ENCODE measurements at places on chromosomes 1 and 21.

GRCh38 chr21:44927587-44928461 is 7.1 kb upstream of the ITGB2 start:
- DNase-seq = no peak

DNA sequence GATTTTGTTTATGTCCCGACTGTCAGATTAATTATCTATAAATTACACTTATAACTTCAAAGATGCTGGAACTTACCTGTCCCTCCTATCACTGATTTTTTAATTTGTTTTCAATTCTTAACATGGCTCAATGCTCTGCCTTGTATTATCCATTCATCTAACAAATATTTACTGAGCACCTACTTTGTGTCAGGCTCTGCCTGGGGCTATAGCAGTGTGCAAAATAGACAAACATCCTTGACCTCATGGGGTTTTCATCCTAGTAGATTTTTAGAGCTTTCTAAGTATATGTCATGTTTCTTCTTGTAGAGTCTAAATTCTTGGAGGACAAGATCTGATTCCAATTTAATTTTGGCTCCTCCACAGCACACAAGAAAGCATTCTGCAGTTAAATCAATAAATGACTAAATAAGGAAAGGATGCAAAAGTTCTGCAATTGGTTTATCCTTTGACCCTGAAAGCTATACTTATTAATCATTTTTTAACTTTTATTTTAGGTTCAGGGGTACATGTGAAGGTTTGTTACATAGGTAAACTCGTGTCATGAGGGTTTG is 10.8 kb upstream of the SMYD2 start:
- DNase-seq = no peak

GRCh38 chr21:36698981-36699545 is at the start of gene SIM2:
Gene SIM2 (plus strand): TSS chr21:36699115. CDS start chr21:36699747, 632 bp downstream.
- no peak for DNase-seq

DNA sequence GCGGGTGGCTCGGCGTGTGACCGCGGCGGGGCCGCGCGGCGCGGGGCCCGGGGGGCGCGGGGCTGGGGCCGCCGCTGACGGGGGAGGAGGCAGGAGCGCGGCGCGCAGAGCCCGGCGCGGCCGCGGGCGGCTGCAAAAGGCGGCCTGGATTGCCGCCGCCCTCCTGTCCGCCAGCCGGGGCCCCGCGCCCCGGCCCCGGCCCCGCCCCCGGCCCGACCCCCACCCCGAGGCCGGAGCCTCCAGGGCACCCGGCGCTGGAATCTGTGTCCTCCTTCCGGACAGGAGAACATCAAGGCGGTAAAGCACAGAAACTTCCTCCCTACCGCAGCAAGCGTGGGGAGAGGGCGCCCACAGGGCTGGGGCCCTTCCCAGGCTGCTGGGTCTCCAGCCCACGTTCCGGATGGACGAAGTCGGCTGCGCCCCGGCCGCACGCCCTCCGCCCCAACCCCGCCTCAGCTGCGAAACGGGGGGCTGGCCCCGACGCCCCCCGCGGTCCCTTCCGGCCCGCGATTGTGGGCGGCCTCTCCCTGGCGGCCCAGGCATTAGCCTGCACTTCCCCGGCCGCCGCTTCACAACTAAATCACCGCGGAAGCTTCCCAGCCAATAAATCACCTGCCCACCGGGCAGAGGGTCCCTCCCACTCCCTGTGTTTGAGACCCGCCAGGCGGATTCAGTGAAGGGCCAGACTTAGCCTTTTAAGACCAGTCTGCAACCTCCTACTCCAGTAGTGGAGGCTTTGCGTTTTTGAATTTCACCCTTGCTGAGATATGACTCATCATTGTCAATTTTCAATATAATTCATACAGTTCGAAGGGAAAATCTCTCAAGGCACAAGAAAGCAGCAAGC is 106.0 kb downstream of the SLC45A1 start:
- no peak for DNase-seq

- no peak for DNase-seq
Observed at GRCh38 chr1:174871886-174872285, 127.9 kb upstream of the CACYBP start.

GRCh38 chr1:14910984-14911721 is 242.4 kb upstream of the TMEM51 start:
- DNase-seq = no peak

DNA sequence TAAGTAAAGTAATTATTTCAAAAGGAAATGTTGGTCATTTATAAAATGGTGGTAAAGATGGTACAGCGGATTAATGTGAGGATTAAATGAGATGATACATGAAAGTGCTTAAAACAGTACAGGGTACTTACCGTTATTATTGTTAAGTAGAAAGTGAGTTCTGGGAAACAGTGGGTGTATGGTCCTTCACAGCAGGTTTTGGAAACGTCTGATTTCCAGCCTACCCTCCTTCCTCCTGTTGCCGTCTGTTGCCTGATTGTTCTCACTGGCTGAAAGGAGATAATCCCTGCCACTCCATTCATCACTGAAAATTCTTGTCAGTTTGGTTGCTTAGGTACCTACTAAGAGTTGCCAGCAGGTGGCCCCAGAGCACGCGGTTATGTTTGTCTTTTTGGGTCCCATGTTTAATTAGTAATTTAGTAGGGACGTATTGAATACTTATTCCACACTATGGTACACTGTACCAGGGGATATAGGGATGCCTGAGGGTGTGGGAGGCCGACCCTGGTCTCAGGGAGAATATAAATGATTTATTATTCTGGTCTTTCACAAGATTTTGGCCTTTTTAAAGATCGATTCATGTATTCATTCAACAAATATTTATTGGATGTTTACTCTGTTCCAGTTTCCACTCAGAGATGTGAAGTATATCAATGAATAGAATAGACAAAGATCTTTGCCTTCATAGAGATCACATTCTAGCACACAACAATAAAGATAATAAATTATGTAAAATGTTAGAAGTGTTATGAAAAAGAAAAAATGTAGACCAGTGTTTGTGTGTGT is 30.8 kb upstream of the RPTN start:
- no peak for DNase-seq

DNA sequence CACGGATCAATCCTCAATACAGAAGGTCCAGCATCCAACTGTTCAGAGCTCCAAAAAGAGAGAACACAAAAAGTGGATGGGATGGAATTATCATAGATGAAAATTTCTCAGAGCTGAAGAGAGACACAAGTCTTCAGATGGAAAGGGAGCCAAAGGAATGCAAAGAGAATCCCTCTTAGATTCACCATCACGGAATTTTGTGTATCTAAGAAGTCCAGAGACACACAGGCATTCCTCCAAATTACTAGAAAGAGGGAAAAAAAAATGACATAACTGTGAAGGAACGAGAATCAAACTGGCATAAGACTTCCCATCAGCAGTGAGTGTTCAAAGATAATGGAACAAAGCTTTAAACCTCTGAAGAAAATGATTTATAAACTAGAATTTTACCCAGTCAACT is 101.2 kb downstream of the ZSCAN20 start:
- no peak for DNase-seq

DNA sequence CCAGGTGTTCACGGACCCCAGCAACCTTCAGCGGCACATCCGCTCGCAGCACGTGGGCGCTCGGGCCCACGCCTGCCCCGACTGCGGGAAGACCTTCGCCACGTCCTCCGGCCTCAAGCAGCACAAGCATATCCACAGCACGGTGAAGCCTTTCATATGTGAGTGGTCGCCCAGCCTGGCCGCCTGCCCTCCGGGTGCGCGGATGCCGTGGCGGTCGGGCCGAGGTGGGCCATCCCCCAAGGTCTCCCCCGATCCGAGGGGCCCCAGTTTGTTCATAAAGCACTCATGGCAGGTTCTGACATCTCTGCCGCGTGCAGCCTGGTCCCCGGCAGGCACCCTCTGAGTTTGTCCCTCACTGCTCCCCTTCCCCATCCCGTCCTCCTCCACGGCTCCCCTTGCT is 49.0 kb upstream of the ARHGEF16 start:
- DNase-seq = no peak

- DNase-seq = no peak
Observed at GRCh38 chr1:71166178-71167173, 85.6 kb upstream of the ZRANB2 start.

DNA sequence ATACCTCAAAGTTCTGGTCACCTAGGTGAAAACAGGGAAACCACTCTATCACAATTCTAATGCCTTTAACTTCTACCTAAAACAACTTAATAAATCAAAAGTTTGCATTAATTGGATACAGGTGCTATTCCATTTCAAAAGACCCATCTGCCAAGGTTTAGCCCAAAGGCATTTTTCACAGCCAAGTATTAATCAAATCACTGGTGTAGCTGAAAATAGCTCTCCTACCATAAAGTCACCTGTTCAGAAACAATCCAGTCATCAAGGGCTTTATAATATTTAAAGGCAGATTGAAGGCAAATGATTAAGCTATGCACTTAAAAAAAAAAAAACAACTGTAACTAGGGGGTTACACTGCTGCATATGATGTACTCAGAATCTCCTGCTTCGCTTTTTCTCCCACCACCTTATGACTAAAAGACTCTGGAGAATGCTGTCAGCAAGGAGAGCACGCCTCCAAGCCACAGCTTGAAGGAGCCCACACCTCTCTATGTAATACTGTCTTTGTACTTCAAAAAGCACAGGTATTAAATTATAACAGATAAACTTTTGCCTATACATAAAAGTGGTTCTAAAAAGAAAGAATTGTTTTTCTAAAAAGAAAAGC is 20.5 kb downstream of the KIAA0319L start:
- DNase-seq = no peak

- no peak for DNase-seq
Observed at GRCh38 chr1:113874012-113874879, 2.7 kb upstream of the PTPN22 start.

GRCh38 chr1:60746278-60746791 is 336.0 kb upstream of the NFIA start:
- no peak for DNase-seq

- DNase-seq = no peak
Observed at GRCh38 chr1:28976248-28976647, 61.9 kb downstream of the EPB41 start.

DNA sequence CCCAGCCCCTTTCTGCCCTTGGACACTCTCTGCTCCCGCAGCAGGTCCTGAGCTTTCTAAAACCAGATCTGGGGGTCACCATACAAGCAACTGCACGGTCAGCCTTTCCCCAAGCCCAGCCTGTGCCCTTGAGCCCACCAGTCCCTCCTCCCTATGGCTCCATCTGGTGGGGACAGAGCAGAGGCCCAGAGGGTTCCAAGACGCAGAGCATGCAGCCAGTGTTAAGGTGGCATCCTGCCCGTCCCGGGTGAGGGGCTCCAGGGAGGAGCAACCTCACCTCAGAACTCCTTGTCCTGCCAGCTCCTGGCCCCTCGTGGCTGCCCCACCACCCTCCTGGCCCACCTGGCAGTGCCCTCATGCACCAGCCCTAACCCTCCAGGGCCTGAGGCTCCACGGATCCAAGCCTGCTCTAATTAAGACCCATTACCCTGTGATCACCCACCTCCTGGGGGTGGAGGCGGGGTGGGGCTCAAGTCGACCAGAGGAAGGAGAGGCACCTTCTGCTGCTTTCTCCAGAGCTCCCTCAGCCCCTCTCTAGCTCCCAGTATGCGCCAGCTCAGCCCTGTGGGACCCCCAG is 8.5 kb downstream of the CHD5 start:
- no peak for DNase-seq

- no peak for DNase-seq
Observed at GRCh38 chr1:210252621-210253051, 20.0 kb downstream of the SERTAD4 start.

DNA sequence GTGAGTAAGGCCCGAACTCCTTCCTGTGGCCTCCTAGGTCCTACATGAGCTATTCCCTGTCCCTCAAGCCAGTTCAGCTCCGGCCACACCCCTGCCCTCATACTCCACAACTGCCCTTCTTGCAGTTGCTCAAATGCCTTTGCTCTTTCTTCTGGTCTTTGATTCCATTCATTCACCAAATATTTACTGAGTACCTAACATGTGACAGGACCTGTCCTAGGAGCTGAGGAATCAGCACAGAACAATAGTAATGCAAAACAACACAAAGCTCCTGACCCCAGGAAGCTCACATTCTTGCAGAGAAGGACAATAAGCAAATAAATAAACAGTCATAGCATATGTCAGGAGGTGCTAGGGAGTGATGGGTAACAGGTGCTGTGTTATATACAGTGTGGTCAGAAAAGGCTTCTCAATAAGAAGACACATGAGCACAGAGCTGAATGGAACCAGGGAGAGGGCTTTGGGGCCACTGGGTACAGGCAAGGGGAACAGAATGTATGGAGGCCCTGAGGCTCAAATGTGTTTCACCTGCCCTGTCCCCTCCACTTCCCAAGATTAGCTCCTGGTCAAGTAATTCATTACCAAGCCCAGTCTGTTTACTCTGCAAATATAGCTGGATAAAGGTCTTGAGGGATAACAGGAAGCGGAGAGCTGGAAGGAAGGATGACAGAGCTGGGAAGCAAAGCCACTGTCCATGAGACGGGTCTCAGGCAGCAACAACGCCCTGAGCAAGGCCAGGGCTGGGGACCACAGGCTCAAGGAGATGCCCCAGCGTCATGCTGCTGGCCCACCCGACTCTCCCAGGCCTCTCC is 145.1 kb downstream of the CSMD2 start:
- DNase-seq = no peak

GRCh38 chr1:8903908-8904650 is 25.6 kb upstream of the ENO1 start:
- DNase-seq = no peak

DNA sequence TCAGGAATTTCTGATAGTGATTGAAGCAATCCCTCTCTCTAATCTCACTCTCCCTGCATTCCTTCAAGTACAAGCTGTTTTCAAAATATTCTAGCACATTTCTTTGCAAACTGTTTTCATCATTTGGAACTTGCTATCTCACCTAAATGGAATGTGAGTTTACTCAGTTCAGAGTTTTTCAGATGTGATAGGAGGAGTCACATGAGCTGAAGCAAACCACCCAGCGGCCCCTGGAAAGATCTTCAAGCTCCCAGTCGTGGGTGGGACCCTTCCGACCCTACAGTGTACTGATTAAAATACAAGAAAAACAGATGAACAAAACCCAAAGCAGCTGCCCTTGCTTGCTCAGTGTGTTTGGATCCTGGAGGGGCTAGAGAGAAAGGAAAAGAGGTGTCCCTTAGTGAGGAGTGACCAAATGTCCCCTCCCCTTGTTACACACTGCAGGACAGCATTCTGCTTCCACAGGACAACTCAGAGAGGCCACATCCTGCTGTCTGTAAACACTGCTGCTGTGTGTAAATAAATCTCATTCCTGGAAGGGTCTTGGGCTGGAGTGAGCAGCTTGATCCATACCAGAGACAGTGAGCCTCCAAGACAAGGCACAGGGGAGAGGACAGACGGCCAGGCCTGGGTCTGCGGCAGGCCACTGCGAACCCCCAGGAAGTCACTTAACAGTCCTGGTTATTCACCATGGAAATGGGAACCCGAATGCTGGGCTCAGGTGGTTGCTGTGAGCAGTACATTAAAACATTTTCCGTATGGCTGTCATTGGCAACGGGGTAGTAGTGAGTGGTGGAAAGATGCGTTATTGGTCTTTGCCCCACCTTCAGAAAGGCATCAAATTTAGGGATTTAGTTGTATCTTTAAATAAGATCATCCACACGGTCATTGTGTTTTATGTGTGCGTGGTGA is 229.2 kb downstream of the RHOU start:
- no peak for DNase-seq
